ENCODE measurements at places on chromosomes 6 and 20.
A peak's percentile ranks its signal among the peaks of the same experiment; 100 is the strongest.

DNA sequence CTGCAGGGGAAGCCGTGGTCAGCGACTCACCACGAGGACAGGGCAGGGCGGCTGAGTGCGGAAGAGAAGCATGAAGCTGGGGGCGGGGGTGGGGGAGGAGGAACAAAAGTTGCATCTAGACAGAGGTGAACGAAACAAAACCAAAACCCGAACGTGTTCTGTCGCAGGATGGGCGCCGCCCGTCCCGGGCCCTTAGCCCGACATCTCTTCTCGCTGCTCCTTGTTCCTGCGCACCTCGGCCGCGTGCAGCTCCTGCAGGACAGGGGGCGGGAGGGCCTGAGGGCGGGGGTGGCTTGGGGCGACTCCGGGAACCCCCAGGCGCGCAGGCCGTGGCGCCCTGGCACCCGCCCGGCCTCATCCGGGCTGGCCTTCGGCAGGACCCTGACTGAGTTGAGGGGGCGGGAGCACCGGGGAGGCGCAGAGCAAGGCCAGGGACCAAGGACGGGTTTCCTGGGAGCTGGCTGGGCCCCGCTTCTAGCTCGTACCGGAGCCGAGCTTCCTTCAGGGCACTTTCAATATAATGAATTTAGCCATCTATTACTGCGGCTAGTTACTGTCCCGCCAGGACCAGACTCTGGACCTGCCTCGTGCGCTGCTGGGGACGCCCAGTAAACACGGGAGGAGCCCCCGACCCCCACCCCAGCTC lies 12.0 kb downstream of the STMN3 start:
- DNase-seq = no peak

- no peak for DNase-seq
Measured at GRCh38 chr6:56996401-56996800, 41.5 kb downstream of the BEND6 start.

GRCh38 chr6:2669067-2669700 lies 81.5 kb downstream of the MYLK4 start:
- DNase-seq = no peak

GRCh38 chr20:52191132-52191915 lies at the start of gene ZFP64:
ZFP64 (minus strand) TSS chr20:52191779; CDS start chr20:52191636, 143 bp downstream.
- DNase-seq = peak; percentile 78

DNA sequence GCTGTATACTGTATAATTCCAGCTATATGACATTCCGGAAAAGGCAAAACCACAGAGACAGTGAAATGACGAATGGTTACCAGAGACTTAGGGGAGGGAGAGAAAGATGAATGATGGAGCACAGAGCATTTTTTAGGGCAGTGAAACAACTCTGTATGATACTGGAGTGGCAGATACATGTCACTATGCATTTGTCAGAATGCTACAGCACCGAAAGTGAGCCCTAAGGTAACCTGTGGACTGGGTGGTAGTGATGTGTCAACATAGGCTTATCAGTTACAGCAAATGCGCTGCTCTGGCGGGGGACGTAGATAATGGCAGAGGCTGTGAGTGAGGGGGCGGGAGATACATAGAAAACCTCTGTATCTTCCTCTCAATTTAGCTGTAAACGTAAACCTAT lies 201.3 kb upstream of the SSTR4 start:
- DNase-seq = no peak

- DNase-seq = no peak
Measured at GRCh38 chr6:19860235-19860877, 23.2 kb downstream of the ID4 start.

- DNase-seq = no peak
Measured at GRCh38 chr20:53582574-53583351, 10.9 kb downstream of the ZNF217 start.

DNA sequence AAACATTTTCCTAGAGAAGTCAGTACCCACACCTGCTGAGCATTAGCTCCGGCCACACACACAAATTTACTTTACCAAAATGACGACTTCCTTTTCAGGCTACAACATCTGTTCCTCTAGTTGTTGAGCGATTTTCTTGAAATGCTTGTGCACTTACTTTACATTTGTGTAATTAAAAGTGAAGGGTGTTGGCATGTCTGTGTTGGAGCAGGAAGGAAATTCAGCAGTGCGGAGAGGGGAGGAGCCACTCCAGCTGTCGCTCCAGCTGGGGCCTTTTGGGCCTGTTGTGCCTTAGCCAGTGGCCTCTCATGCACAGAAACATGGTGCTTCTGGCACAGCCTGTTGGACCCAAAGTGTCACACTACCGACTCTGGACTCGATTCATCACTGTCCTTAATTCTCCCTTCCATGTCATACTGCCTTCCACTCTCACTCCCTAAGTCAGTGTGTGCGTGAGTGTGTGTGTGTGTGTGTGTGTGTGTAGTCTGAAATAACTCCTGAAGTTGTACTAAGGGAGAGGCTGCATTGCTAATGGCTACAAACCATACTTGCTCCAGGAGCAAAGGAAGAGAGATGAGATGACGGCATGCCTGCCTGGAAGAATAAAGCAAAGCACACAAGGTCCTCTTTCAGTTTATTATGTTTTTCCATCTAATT lies 191.8 kb upstream of the ARG1 start:
- DNase-seq = no peak

DNA sequence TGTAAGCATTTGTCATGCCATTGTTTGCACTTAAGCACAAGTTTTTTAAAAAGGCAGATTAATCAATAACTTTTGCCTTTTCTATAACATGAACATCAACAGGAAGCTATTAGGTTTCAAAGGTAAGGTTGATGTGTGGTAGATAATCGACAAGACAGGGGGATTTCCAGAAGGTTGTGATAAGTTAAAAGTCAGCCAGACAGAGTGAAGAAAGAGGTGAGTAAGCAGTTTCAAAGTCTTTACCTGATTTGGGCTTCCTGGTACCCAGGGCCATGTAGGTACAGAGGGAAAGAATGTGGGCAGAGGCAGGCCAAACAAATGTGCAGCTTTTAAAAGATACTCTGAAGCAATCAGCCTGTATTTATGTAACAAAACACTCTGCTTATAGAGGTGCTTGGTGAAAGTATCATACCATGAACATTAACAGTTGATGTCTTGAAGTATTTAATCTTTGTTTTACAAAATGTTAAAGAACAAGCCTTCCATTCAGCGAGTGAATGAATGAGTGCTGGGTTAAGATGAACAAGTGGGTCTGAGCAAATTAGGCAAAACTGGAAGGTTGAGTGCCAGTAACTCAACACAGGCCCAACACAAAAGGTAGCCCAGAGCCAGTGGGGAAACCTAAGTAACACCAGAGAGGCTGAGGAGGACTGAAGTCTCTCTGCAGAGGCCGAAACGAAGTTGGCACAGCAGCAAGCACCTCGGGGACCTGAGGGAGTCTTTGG lies 60.2 kb downstream of the LRRC1 start:
- no peak for DNase-seq

GRCh38 chr20:29878777-29879442 lies 1378.6 kb upstream of the DEFB115 start:
- peak; percentile 38 for DNase-seq

DNA sequence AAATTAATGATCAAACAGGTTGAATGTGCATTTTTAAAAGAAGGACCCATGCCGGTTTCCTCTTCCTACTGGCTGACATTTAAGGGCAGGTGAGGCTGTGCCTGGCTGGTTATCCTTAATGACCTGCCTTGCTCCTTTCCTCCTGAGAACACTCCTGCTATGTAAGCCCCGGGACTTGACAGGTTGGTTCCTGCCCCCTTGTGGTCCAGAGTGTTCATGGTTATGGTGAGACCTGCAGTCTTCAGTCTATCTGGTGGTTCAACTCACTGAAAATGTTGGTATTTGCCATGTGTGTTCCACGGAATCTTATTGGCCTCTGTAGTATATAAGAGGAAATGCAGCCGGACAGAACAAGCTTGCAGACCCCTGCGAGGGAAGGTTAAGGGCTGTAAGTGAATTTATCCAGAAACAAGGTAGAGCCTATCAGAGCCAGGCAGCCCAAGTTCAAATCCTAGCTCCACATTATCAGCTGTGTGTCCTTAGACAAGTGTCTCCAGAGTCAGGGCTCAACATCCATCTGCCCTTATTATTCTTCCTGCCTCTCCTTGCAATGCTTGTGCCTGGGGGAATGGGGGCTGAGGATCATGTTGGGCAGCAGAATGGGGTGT lies 5.2 kb upstream of the BPIFA3 start:
- no peak for DNase-seq

GRCh38 chr20:2210646-2211552 lies 84.9 kb upstream of the TGM3 start:
- no peak for DNase-seq

DNA sequence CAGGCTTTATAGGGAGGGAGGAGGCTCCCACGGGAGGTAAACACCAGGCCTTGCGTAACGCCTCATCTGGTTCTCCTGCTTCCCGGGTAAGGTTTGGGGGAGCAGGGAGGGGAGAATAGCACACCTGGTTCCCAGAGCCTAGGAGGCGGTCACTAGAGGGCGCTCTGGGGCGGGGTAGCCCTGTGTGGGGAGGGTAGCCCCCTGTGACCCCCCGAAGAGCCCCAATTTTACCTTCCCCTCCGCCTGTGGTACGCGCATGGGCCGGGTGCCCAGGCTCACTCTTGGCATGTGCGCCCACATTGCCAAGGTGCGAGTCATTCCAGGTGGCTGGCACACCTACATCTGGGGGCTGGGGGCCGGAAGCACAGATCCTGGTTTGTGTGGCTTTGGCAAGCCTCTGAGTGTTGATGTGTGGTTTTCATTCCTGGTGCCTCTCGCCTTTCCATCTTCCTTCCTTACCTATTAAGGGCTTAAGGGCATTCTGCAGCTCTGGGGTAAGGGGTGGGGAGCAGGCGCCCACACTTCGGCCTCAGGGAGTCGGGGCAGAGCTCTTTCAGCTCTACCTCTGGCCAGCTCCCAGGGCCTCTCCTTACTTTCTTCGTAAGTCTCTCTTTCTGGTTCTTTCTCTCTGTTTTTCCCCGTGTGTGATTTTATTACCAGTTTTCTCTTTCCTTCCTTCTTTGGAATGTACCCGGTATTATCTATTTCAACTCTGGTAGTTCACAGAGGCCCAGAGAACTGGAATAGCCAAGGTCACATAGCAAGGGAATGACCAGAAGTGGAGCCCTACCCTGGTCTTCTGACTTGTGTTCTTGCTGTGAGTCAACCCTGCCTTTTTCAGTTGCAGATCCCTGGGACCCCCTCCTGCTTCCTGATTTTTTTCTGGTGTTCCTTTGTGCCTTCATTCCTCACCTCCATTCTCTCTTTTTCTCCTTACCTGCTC lies 492 bp upstream of the RNF39 start:
- no peak for DNase-seq

DNA sequence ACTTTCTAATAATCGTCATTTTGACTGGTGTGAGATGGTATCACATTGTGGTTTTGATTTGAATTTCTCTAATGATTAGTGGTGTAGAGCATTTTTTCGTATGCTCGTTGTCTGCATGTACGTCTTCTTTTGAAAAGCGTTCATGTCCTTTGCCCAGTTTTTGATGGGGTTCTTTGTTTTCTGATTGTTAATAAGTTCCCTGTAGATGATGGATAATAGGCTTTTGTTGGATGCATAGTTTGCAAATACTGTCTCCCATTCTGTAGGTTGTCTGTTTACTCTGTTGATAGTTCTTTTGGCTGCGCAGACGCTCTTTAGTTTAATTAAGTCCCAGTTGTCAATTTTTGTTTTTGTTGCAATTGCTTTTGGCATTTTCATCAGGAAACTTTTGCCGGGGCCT lies 32.3 kb upstream of the XRN2 start:
- no peak for DNase-seq

DNA sequence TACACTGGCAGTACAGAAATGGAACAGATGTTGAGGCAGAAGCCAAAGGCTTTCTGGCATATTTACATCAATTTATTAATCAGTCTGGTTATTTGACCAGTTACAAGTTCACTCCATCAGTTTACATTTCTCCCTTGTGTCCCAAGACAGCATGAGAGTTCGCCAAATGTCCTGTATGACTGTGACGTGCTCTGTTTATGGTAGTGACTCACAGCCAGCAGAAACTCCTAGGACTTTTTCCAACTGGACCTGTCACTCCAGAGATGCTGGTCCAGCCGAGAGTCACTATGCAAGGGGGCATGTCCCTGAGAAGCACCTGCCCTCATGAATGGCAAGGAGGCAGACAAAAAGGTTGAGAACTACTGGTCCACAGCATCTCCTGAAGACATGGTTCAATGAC lies 160.0 kb downstream of the LRFN2 start:
- DNase-seq = no peak

DNA sequence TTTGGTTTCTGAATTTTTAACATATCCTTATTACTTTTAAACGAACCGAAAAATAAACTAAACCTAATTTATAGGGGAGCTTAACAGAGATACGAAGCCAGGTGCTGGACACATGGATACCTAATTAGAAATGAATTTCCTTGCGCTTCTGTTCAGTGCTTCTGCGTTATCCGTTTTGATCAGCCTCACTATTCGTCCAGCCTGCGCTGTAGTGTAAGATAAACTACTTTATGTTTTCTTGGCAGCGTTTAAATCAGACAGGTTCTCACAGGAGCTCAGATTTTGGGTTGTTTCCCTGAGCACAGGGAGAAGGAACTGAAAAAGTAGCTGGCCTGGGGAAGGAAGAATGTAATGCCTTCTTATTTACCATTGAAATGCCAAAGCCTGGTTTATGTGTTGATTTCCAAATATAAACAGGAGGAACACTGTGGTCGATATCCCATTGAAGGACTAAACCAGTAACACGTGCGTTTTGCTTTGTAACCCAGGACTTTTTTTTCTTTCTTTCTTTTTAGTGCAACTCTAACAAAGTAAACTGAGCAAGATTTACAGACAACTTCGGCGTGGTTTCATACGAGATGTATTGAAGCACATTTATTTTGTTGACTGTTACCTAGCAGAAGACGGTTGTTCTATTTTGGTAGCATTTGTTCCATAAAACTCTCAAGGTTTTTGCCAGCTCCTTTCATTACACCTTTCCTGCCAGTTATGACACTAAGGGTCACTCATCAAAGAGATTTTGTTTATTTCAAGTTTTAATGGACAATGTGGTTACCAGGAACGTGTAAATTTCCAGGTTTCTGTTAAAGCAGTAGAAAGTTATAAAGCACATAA lies 214.8 kb upstream of the HEY2 start:
- no peak for DNase-seq

DNA sequence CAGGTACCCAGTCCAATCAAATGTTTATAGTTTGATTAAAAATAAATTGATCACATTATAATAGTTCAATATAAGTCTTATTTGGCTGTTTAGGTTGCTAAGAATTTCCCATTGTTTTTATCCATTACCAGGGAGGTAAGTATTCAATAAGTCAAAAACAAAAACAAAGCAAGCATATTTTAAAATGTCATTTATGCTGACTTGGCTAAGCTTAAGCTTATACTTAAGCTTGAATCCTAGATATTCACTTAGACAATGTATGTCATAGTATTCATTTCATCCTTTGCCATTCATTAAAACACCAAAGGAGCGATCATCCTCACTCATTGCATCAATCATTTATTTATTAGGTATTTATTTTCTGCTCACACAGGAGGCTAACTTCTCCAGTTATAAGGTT lies 144.9 kb downstream of the PRL start:
- DNase-seq = no peak

- DNase-seq = no peak
Measured at GRCh38 chr6:108163267-108163643, 2.6 kb upstream of the NR2E1 start.

DNA sequence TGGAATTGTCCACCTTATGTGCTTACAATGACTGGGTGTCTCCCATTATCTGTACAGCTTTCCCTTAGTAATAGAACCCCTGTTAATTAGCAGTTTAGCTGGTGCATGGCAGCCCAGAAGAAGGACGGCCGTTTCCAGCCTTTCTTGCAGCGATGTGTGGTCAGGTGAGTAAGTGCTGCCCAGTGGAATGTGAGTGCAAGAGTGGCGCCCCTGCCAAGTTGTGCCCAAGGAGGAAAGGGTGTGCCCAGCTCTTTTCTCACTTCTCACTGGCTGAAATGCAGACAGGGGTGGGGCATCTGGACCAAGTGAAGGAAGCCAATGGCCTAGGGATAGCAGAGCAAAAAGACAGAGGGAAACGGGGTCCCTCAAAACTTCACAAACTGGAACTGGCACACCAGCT lies 296.8 kb downstream of the PREX1 start:
- no peak for DNase-seq

Measured in mesothelial cell of epicardium (in vitro differentiated cells).